ENCODE measurements at places on chromosomes 6 and 20.

DNA sequence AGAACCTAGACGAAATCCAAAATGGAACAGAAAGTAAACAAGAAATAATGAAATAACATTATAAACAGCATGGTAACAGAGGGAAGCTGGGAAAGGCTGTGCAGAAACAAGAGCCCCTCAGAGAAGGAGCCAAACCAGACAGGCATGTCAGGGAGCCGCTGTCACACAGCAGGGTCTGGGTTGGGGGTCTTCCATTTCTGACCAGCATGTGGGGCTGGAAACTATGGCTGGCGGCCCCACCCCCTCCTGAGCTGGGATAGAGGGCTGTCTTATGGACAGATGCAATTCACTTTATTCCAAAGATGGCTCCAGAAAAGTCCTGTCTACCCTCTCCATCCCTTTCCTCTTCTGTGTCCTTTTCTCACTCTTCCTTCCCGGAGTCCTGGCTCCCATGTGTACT lies 27.3 kb downstream of the C6orf89 start:
- H3K27me3 ChIP-seq, result no peaks in the 10 kb centered on the region
- H3K4me3 ChIP-seq, result peak overlapping the region; percentile 74
- H3K36me3 ChIP-seq, result peaks cover 27% of the 10 kb centered on the region
- no peak for DNase-seq
- H3K27ac ChIP-seq, result peak overlapping the region; percentile 94
- peaks cover 57% of the 10 kb centered on the region for H3K4me1 ChIP-seq

DNA sequence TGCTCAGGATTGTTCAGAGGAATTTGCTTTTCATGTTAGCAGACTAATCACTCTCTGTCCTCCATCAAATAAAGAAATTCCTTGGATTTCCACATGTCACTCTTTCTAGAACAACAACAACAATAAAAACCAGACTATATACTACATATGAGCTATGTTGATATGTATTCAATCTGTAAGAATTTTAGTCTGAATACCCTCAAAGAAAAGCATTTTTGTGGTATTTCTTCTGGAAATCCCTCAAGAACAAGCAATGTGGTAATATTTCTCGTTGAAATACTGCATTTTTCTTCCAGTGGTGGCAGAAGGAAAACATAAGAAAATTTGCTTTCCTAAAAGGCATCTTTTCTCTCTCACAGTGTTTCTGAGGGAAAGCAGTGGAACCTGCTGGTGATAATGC lies 312.6 kb upstream of the RSPO3 start:
- no peak overlapping the region for H3K4me3 ChIP-seq
- no peaks in the 10 kb centered on the region for H3K36me3 ChIP-seq
- no peak for DNase-seq
- H3K27ac ChIP-seq, result no peak overlapping the region
- H3K4me1 ChIP-seq, result no peaks in the 10 kb centered on the region

GRCh38 chr20:43550456-43550855 lies 8.4 kb upstream of the SGK2 start:
- no peak for DNase-seq
- no peak overlapping the region for H3K27ac ChIP-seq
- H3K4me3 ChIP-seq, result no peak overlapping the region
- H3K27me3 ChIP-seq, result peaks cover 2% of the 10 kb centered on the region

DNA sequence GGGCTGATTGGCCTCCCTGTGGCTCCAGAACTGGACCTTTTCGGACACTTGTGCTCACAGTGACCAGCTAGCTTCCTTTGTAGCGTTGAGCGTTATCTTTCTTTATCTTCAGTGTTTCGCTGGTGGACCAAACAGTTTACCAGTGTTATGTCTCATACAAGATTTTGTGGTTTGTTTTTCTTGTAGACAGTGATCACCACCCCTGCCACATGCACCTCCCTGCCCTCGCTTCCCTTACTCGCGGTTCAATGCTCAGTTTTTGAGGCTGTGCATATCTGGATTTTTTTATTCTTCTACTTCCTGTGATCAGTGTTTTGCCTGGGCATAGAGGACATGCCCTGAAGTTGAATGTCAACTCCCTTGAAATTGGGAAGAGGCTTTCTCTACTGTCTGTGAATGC lies 16.4 kb downstream of the MYT1 start:
- no peaks in the 10 kb centered on the region for H3K4me1 ChIP-seq
- H3K36me3 ChIP-seq, result no peaks in the 10 kb centered on the region
- no peak overlapping the region for H3K27ac ChIP-seq
- peaks cover 2% of the 10 kb centered on the region for H3K27me3 ChIP-seq
- H3K4me3 ChIP-seq, result no peak overlapping the region

DNA sequence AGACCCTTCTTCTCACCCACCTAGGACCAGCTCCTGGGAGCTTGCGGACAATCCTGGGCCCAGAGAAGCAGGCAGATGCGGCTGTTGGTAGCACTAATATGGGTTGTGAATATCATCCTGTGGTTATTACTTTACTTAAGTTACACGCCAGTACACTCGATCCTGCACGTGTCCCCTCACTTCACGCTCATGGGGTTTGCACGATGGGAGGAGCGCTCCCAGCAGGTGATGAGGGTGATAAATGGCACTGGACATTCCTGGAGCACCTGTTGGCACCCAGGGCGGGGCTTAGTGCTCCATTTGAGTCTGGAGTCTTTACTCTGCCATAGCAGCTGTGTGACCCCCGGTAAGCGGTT lies 335.1 kb downstream of the PREX1 start:
- no peaks in the 10 kb centered on the region for H3K4me1 ChIP-seq
- no peak for DNase-seq
- no peaks in the 10 kb centered on the region for H3K36me3 ChIP-seq
- no peak overlapping the region for H3K27ac ChIP-seq
- H3K4me3 ChIP-seq, result no peak overlapping the region

DNA sequence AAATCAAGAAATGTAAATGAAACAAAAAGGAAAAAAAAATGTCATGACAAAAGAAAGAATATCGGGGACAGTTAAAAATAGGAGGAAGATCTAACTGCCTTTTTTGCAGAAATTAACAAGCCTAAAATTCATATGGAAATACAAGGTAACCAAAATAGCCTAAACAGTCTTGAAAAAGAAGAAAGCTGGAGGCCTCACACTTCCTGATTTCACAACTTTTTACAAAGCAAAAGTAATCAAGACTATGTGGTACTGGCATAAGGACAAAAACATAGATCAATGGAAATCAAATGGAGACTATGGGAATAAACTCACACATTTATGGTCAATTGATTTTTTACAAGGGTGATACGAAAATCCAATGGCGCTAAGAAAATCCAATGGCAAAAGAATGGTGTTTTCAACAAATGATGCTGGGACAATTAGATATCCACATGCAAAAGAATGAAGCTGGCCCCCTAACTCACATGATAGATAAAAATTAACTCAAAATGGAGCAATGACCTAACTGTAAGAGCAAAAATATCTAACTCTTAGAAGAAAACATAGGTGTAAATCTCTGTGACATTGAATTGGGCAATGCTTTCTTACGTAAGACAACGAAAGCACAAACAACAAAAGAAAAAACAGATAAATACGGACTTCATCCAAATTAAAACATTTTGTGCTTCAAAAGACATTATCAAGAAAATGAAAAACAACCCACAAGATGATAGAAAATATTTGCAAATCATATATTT lies 24.5 kb downstream of the MAP3K5 start:
- H3K4me3 ChIP-seq, result no peak overlapping the region
- no peak for DNase-seq
- peak overlapping the region; percentile 25 for H3K27ac ChIP-seq
- H3K36me3 ChIP-seq, result peaks cover 8% of the 10 kb centered on the region
- peaks cover 75% of the 10 kb centered on the region for H3K4me1 ChIP-seq

DNA sequence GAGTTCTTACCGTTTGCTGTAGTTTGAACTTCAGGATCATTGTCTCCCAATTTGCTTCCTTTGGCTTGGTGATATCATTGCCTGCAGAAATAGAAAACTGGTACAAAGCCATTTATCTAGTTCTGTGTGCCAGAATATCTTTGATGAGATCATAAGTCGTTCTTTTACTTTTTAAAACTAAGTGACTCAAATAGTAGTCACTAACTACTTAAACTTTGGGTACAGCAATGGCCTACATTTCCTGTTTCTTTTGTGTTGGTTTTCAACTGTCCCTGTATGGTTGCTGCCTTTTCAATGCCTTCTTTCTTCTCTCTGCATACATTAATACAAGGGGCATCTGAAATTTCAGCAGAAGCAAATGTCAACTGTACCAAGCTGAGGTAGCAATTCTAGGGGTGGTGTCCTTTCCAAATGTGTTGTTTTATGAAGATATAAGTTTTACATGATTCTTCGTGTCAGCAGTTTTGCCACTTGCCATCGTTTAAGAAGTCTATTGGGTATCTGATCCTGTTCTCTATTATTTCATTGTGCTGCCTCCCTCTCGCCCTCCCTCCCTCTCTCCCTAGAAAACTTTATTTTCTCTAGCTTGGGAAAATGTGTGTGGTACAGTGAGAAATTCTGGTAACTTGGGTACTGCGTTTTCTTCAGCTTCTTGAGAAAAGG lies 238.5 kb downstream of the FARS2 start:
- peaks cover 13% of the 10 kb centered on the region for H3K4me1 ChIP-seq
- H3K36me3 ChIP-seq, result peaks cover 12% of the 10 kb centered on the region
- H3K27me3 ChIP-seq, result no peaks in the 10 kb centered on the region
- H3K27ac ChIP-seq, result peak overlapping the region; percentile 23
- no peak overlapping the region for H3K4me3 ChIP-seq

DNA sequence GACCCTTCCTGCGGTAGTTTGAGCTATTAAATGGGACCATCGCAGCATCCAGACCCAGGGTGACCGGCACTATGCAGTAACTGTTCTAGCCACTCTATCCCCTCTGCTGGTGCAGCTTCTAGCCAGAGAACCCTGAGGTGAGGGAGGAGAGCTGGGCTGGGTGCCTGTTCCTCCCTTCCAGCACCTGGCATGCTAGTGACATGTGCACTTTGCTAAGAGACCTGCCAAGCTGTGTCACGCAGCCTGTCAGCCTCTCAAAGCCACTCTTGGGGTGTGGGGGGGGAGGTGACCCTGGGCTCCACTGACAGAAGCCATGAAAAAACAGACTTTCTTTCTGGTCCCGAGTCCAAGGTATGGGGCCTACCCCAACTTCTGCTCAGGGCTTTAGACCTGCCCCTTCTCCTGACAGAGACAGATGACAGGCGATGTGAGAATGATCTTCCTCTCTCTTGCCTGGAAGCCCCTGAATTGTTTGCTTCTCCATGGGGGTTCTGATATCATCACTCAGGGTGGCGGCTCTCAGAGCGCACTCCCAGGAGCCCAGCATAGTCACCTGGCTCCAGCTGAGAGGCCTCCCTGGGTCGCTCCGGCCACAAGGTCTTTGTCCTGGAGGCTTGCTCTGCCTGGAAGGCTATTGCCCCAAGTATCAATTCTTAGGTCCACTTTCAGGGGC lies 47.2 kb upstream of the MLN start:
- H3K4me1 ChIP-seq, result peaks cover 6% of the 10 kb centered on the region
- no peak overlapping the region for H3K27ac ChIP-seq
- no peaks in the 10 kb centered on the region for H3K36me3 ChIP-seq
- no peak overlapping the region for H3K4me3 ChIP-seq
- peaks cover 13% of the 10 kb centered on the region for H3K27me3 ChIP-seq

- no peak overlapping the region for H3K4me3 ChIP-seq
- H3K27ac ChIP-seq, result no peak overlapping the region
- peaks cover 40% of the 10 kb centered on the region for H3K4me1 ChIP-seq
- peaks cover 9% of the 10 kb centered on the region for H3K36me3 ChIP-seq
Measured at GRCh38 chr6:144415014-144415413, 129.9 kb downstream of the UTRN start.

- H3K36me3 ChIP-seq, result no peaks in the 10 kb centered on the region
- H3K4me3 ChIP-seq, result no peak overlapping the region
- no peak overlapping the region for H3K27ac ChIP-seq
- H3K27me3 ChIP-seq, result no peaks in the 10 kb centered on the region
- H3K4me1 ChIP-seq, result no peaks in the 10 kb centered on the region
Measured at GRCh38 chr6:150747155-150747554, 118.3 kb upstream of the MTHFD1L start.

- peaks cover 64% of the 10 kb centered on the region for H3K4me1 ChIP-seq
- no peak overlapping the region for H3K4me3 ChIP-seq
- no peak for DNase-seq
- peaks cover 20% of the 10 kb centered on the region for H3K36me3 ChIP-seq
Measured at GRCh38 chr6:90149280-90149679, 147.4 kb downstream of the BACH2 start.

DNA sequence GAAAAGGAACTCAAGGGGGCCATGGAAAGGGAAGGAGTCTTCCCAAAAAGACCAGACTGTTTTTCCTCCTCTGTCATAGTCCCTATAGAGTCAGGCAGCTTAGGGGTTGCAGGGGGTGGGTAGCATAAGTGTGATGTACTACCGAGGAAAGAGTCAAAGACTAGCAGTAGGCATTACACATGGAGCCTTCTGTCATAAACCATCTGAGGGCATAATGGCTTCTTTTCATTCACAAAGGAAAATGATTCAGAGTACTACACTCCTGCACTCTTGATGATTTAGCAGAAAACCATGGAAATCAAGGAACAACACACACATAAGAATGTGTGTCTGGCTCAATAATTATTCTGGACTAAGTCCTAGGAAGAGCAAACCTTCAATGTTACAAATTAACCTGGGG lies 14.9 kb downstream of the PLN start:
- DNase-seq, result no peak
- H3K27me3 ChIP-seq, result no peaks in the 10 kb centered on the region
- H3K27ac ChIP-seq, result no peak overlapping the region
- peaks cover 43% of the 10 kb centered on the region for H3K4me1 ChIP-seq
- H3K36me3 ChIP-seq, result peaks cover 14% of the 10 kb centered on the region

DNA sequence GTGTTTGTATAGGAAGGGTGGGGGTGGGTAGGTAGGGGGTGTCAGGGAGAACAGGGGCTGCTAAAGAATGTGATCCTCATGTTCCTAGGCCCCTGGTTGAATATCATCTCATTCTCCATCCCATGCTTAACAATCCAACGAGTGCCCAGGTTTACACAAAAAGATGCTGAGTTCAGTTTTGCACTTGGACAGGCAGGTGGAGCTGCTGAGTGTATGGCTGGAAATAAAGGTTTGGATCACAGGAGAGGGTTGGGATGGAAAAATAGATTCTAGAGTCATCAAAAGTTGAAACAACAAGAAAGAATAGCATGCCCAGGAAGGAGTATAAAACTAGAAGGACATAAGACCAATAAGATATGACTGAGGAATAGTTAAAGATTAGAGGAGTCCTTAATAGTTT lies 14.2 kb downstream of the CHD6 start:
- no peaks in the 10 kb centered on the region for H3K27me3 ChIP-seq
- peaks cover 17% of the 10 kb centered on the region for H3K36me3 ChIP-seq
- no peak overlapping the region for H3K4me3 ChIP-seq
- DNase-seq, result no peak
- peaks cover 17% of the 10 kb centered on the region for H3K4me1 ChIP-seq

Measured in activated T-helper 1 cell treated with anti-CD3 and anti-CD28 coated beads, Interleukin-12 subunit alpha, Interleukin-12 subunit beta, Interleukin-2, Interleukin-4 antibody, amounts not matched to agents 30 ng/mL and 10 ng/mL and 1 ng/mL, durations not matched to agents 14 hours and 24 hours and 36 hours (primary cell).